GM20000 (cell line): ENCODE measurements at places on chromosomes 5 and 9.

DNA sequence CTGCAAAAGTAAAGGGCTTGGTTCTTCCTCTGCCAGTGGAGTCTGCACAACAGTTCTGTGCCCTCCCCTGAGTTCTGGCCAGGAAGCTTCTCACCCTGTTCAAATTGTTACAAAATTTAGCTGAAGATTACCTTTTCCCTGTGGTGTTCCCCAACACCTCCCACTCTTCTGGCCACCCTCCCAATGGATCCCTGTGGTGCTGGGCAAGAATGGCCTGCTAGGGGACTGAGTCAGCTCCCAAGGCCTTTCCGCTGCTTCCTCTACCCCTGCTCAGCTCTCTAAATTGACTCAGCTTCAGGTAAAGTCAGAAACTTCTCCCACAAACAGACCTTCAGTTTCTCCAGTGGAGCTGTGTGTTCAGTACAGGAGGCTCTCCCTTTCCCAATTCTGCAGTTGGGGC is 186.0 kb downstream of the NR2F1-AS1 start:
- no peak for DNase-seq

GRCh38 chr5:10480237-10480985 is 38.7 kb downstream of the ROPN1L start:
- no peak for DNase-seq

DNA sequence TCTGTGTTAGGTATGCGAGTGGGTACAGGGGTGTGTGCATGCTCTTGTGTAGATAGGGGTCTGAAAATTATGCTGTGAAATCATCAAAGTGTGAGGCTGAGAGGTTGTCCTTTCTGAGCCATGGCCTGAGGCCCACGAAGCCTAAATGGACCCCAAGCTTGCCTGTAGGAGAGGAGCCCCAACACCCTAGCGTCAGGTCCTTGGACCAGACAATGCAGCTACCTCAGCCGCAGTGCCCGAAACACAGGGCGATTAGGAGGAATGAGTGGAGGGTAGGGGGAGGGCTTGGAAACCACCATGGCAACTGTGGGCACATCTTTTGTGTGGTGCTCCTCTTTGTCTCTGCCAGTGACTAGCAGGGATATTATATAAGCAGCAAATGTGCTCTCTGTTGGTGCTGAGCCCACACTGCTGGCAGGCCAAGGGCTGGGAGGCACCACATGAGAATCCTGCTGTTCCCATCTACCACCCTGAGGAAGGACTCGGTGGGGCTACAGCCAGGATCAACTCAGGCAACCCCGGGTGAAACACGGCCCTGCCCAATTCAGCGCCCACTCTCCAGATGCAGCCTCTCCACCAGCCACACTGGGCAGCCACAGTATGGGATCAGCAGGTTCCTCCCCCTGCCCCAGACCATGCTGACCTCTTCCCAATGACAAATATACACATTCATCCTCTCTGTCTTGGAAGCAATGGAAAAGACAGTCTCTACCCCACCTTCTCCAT is 84.6 kb upstream of the FSTL4 start:
- no peak for DNase-seq

DNA sequence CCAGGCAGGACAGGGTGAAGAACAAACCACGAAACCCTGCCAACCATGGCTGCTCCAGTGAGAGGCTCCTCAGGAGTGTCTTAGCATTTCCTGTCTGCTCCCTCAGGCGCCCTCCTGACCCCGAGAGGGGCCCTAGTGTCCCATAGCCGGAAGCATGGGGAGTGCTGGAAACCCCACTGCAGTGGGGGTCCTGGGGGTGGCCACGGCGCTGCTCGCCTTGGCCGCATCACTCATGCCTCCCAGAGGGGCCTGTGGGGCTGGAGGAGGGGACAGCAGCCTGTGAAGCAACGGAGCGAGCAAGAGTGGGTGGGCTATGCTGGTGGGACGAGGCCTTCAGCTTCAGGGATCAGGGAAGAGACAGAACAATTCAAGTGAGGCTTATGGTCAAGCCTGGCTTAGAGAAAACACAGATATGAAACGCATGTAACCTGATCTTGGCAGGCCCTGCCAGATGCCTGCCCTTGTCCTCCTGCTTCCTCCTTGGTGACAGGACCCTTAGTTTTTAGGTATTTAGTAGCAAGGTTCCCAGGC is 219.1 kb downstream of the FANCC start:
- DNase-seq = no peak

GRCh38 chr9:114155995-114156656 is 789 bp downstream of the COL27A1 start:
- no peak for DNase-seq

- DNase-seq = no peak
Measured at GRCh38 chr5:178198706-178199105, 5.6 kb upstream of the HNRNPAB start.

GRCh38 chr9:69809304-69809863 is 11.2 kb upstream of the CFAP95 start:
- DNase-seq = no peak

- no peak for DNase-seq
Measured at GRCh38 chr5:154461531-154461930, 15.7 kb downstream of the SAP30L start.

- DNase-seq = no peak
Measured at GRCh38 chr9:8027351-8027750, 227.8 kb upstream of the DMAC1 start.

- no peak for DNase-seq
Measured at GRCh38 chr5:126464016-126464415, 40.8 kb downstream of the GRAMD2B start.

DNA sequence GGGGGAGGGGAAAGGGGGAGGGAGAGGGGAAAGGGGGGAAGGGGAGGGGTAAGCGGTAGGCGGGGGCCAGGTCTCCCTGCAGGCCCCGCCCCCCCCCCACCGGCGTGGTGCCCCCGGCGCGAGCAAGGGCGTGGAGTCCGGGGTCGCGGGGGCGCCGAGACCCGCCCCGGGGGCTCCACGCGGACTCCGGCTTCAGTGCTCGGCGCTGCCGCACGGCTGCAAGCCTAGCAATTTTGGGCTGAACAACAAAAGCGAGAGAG is 10.8 kb downstream of the C9orf50 start:
- DNase-seq = no peak

- DNase-seq = no peak
Measured at GRCh38 chr5:144857454-144857853, 686.8 kb downstream of the KCTD16 start.

DNA sequence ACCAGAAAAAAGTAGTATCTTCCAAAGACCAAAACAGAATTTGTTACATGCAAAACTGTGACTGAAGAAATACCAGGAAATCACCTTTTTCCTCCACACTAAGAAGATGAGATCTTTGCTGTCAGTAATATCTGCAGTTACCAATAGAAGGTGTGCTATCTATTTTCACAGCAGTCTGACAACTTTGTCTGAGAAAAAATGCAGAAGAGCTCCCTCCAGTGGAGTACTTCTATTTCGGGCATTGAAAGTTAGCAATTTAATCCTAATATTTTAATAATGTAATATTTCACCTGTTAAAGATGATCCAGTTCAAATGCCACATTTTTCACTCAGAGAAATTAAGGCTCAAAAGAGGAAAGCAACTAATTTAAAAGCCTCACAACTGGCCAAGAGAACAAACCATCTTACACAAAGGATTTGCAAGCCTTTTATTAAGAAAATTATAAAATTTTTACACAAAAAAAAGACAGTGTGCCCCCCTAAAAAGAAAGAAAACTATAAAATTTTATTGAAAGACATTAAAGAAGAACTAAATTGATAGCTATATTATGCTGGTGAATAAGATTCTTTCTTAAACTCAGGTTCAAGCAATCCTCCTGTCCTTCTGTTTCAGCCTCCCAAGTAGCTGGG is 50.6 kb downstream of the DEPDC1B start:
- DNase-seq = peak; percentile 53

- DNase-seq = no peak
Measured at GRCh38 chr9:26673261-26673660, 219.3 kb downstream of the CAAP1 start.

GRCh38 chr5:150623152-150623877 is 17.1 kb upstream of the SYNPO start:
- DNase-seq = peak; percentile 76

- no peak for DNase-seq
Measured at GRCh38 chr5:77102549-77102948, 15.5 kb upstream of the ZBED3 start.

- no peak for DNase-seq
Measured at GRCh38 chr5:98679963-98680362, 93.5 kb upstream of the RGMB start.

DNA sequence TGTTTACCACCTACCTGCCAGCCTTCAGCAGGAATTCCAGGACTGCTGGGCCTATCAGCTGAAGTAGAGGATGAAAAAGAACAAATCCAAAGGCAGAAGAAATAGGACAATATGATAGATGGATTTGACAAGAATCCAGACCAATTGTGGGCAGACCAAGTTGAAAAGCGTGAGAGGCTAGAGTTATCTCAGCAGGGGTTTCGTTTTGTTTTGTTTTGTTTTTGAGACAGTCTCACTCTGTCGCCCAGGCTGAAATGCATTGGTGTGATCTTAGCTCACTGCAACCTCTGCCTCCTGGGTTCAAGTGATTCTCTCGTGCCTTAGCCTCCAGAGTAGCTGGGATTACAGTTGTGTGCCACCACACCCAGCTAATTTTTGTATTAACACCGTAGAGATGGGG is 113.2 kb downstream of the PALM2AKAP2 start:
- no peak for DNase-seq

DNA sequence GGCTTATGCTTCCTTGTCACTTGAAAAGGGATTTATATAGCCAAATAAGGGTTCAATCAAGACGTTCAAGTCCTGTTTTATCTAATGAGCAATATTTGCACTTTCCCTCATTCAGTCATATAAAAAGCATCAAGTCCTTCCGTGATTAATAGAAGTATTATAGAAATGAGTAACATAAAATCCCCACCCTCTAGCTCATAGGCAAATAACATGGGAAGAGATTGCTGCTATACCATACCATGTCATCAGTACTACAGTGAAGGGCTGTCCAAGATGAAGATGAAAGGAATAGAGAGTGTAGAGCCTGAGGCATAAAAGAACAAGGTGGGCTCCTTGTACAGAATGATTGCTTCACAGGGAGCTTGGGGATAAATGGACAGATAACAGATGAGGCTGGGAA is 20.4 kb upstream of the PAPPA start:
- no peak for DNase-seq

DNA sequence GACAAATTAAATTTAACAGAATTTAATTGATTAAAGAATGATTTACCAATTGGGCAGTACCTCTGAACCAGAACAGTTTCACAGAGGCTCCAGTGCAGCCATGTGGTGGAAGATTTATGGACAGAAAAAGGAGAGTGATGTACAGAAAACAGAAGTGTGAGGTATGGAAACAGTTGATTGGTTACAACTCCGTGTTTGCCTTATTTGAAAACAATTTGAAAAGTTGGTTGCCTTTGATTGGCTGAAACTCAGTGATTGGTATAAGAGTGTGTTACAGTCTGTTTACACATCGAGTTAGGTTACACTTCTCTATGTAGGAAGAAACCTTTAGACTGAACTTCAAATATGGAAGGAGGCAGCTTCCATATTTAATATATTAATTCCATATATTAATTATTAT is 30.1 kb downstream of the KIAA1958 start:
- DNase-seq = no peak
